ENCODE measurements at places on chromosomes 3 and 15.

DNA sequence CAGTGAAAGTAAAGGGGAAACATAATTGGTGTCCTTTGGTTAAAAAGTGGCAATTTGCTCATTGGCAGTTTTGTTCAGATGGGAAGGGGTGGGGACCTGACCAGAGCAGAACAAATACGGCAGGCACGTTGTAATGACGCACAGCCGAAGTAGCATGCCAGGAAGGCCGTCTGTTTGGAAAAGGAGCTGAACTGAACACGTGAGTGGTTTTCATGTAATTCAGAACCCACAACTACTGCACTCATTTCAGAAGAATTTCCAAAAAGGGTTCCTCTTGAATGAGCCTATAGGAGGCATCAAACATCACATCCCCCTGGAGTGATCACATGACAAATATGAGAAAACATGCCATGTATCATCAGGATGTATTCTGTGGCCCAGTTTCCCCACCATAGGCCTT lies 42.9 kb upstream of the LMCD1 start:
- no peak for DNase-seq

GRCh38 chr15:61364871-61365270 lies 135.8 kb upstream of the RORA start:
- DNase-seq = no peak

- DNase-seq = no peak
These were observed 29.7 kb upstream of the NR2F2 start for GRCh38 chr15:96300836-96301235.

- DNase-seq = no peak
These were observed 35.7 kb downstream of the SQOR start for GRCh38 chr15:45670511-45670910.

DNA sequence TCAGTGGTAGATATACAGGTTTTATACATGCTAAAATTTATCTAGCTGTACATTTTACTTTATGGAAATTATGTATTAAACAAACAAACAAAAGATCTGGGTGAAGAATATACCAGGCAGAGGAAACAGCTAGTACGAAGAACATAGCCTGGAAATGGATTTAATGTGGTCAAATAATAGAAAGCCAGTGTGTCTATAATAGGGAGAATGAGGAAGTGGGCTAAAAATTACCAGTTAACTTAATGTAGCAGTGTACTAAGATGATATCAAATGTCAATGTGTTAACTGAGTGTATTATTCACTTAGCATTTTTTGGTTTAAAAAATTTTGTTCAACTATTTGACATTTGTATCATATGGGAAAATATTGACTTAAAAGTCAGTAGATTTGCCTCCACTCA lies 22.8 kb upstream of the SLC15A2 start:
- no peak for DNase-seq

DNA sequence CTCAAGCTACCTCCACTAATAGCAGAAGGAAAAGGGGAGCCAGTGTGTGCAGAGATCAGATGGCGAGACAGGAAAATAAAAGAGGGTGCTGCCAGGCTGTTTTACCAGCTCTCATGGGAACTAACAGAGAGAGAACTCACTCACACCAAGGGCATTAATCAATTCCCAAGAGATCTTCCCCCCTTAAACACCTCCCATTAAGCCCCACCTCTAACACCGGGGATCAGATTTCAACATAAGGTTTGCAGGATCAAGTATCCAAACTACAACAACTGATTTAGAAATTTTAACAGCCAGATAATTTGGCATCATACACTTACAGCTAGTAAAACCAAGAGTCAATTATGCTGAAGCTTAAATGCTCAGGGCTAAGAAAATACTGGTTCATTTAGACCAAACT lies 18.9 kb downstream of the CD200 start:
- DNase-seq = no peak

GRCh38 chr3:84439476-84439875 lies 519.3 kb upstream of the CADM2 start:
- no peak for DNase-seq

DNA sequence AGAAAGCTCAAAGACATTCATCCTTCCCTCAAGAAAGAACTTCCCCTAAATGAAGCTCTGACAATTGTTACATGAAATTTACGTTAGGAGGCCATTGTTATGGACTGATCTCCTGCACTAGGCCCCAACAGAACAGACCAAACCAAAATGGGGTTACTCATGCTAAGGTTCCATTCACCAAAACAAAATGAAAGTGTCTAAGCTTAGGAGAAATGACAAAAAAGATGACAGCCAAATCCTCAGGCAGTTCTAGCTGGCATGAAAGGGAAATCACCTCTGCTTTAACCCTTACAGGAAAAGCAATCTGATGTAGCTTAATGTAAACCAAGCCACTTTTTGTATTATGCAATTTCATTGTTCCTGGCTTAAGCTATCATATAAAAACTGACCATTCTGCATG lies 271.2 kb downstream of the MAGI1 start:
- DNase-seq = no peak
